ENCODE measurements at places on chromosomes 12 and 14.
A peak's percentile ranks its signal among the peaks of the same experiment; 100 is the strongest.

DNA sequence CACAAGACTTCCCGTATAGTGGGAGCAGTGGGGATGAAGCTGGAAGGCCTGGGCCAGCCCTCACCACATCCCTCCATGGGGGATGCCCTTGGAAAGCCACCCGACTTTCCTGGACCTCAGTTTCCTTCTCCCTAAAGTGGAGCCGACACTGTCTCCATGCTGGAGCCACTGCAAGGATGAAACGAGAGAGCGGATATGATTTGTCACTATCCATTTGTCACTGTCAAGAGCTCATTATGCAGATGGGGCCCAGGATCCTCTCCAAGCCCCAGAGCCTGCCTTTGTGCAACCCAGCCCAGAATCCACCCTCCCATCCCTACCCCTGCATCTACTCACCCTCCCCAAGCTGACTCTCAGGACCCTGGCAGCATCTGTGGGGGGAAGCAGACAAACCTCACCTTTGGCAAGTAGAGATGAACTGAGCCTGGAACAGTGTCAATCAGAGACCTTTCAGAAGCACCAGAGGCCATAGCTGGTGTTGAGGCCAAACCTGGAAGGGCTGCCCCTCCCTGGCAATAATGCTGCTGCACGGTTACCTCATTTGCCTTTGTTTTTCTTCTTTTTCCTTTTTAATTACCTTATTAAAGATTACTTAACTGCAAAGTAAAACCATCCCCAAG is 287.7 kb upstream of the RTL1 start:
- DNase-seq = no peak

DNA sequence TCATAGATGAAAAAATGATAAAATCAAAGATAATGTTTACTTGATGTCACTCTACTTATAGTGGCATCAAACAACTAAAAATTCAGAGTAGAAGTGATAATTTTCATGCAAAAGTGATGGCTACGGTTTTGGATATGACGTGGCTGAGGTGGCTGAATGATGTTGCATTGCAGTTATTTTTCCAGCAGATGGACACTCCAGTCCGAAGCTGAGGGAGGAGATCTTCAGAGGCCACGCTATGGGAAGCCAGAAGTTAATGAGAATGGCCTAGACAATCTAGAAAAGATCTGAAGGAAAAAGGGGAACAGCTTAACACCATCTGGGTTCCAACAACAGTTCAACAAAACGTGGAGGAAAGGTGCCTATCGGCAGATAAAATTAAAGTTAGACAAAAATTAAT is 279.8 kb downstream of the SOX5 start:
- no peak for DNase-seq

DNA sequence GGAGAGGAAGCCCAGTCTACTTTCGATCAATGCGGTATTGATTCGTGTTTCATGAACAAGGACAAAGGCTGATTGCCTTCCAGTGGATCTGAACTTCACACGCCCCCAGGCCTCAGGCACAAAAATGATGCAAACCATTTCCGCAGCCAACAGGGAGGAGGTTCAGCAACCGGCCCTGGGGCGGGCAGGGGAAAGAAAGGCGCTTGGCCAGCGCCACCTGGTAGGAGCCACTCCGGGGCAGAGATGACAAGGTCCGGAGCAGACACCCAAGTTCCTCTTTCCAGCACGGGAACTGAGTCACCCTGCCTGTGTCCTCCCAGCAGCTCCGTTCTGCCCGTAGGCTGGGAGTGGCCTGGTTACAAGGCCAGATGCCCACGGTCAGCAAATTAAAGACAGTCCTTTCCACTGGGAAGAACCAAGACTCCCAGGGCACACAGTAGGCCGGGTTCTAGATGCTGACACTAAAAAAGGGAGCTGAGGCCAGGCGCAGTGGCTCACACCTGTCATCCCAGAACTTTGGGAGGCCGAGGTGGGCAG is 136.3 kb downstream of the SCARB1 start:
- no peak for DNase-seq

DNA sequence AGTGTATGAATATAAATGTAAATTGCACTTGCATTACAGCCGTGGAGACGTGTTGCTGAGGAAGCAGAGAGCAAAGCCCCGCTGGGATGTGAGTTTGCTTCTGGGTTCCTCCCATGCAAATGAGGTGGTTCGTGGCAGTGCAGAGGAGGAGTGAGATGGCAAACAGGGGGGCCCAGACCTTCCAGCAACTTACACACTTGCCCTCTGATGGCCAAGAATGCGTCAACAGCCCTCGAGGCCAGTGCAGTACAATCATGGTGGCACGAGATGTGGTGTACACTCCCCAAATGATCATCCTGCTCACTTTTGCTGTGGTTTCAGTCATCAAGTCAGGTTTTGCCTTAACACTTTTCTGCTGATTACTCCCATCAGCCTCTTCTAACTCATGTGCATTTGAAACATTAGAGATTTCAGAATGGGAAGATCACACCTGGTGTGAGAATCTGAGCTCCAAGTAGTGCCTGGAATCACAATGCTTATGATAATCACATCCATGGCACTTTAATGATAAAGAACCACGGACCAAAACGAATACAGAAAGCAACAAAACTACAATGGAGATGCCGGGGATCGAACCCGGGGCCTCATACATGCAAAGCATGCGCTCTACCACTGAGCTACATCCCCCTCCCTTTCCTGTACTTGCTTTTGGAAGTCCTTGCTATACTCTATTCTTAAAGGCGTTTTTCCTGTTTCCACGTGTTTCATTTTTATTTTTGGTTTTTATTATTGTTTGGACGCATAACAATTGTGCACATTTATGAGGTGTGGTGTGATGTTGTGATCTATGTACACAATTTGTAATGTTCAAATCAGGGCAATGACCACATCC is 7.0 kb upstream of the UBC start:
- peak; percentile 89 for DNase-seq

- DNase-seq = peak; percentile 82
Observed at GRCh38 chr12:51814311-51815088, 34.0 kb downstream of the FIGNL2 start.

- DNase-seq = no peak
Observed at GRCh38 chr14:72756967-72757366, 136.9 kb downstream of the DPF3 start.

DNA sequence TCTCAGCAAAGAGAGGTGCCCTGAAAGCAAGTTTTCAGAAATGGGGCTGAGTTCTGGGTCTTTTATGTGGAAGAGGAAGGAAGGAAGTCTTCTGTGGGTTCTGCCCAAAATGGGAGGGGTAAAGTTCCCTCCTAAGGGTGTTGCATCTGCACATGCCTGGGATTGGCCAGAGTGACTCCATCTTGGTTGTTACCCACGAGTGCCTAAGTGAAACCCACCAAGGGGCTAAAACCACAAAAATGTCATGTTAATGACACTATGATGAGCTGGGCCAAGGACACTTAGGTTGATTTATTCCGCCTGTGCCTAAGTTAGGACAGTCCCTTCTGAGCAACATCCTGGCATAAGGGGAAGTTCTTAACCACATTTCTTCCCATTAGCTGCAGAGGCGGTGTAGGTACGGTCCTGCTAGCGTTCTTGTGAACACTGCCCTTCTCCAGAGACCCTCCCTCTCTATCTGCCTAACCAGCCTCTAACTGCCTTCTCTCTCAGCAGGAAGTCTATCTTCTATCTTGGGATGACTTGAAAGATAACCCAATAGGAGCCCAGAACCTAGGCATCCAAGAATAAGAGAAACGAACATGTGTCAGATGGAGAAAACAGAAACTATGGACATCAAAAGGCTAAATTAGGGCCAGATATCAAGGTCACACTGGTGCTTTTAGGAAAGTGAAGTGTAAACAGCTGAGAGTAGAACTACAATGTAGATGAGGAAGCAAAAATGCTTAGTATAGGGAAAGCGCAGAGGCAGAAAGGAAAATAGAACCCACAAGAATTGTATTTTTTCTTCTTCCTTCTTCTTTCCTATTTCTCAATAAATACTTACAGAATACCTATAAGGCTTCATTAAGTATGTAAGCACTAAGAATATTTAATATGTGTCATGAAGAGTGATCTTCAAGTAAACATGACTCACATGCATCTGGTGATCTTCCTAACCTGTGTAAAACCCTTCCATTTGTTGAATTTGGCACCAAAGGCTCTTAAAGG is 104.2 kb upstream of the AMN1 start:
- no peak for DNase-seq

- no peak for DNase-seq
Observed at GRCh38 chr14:103089386-103090335, 4.9 kb upstream of the EXOC3L4 start.

DNA sequence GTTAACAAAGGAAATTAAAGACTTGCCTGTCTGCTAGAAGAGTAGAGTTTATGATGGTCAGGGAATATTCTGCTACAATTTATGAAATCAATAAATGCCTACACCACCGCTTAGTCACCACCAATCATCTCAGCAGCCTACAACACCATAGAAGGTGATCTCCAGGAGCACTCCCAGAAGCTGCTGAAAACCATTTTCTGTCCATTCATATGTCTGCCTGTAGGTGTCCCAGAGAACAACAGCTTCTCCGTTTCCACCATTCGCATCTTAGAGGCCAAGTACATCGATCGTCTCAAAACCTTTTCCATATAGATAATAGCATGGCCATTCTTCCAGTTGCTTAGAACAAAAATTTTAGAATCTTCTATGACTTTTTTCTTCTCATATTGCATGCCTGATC is 303.4 kb downstream of the KCNC2 start:
- DNase-seq = no peak

GRCh38 chr14:67423424-67423823 is 11.5 kb upstream of the PLEK2 start:
- DNase-seq = no peak

All from tongue (tissue), 3 donors.